ENCODE measurements at places on chromosomes 7 and 10. TPM values are rescaled to one million over a fixed set of nuclear protein-coding genes. Genes with fewer than 3 reads are reported as not detected.

The TDRD1 gene
- 0.13 TPM for total RNA-seq

DNA sequence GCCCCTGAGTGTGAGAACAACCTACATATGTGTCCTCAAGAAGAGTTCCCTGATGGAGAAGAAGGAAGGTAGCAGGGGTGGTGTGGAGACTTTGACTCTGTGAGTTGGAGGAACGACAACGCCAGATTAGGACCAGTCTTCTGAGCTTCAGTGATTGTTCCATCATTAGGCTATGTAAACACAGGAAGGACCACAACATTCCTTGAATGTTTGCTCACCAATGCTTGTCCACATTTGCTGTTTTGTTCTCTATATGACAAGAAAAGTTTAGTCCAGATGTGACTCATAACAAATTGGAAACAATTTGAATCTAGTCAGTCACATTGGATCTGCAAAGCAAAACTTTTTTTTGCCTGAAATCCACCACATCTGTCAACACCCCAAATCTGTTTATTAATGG, 62.7 kb downstream of the ENTPD1 start:
- no peak overlapping the region for H3K27ac ChIP-seq
- H3K4me1 ChIP-seq, result peaks cover 11% of the 10 kb centered on the region
- H3K4me3 ChIP-seq, result no peak overlapping the region
- no peaks in the 10 kb centered on the region for H3K27me3 ChIP-seq
- H3K36me3 ChIP-seq, result no peaks in the 10 kb centered on the region

DNA sequence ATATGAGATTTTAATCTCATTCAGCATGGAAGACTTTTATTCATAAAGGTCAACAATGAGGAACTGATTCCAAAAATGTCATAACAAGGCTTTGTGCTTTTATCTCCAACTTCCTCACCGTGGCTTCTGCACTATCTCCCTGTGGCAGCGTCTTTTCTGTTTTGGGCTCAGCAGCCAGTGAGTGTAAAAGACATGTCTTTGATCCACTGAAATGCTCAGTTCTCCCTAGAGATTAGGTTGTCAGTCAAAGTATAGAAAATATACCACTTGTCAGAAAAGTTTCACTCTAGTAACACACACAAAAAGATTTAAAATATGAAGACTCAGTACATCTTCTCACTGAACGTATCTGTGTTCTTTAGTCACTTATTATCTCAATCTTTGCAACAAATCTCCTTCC, 901.8 kb upstream of the ZWINT start:
- no peak for DNase-seq
- no peaks in the 10 kb centered on the region for H3K27me3 ChIP-seq
- no peaks in the 10 kb centered on the region for H3K36me3 ChIP-seq
- H3K27ac ChIP-seq, result no peak overlapping the region
- no peak overlapping the region for H3K4me3 ChIP-seq

DNA sequence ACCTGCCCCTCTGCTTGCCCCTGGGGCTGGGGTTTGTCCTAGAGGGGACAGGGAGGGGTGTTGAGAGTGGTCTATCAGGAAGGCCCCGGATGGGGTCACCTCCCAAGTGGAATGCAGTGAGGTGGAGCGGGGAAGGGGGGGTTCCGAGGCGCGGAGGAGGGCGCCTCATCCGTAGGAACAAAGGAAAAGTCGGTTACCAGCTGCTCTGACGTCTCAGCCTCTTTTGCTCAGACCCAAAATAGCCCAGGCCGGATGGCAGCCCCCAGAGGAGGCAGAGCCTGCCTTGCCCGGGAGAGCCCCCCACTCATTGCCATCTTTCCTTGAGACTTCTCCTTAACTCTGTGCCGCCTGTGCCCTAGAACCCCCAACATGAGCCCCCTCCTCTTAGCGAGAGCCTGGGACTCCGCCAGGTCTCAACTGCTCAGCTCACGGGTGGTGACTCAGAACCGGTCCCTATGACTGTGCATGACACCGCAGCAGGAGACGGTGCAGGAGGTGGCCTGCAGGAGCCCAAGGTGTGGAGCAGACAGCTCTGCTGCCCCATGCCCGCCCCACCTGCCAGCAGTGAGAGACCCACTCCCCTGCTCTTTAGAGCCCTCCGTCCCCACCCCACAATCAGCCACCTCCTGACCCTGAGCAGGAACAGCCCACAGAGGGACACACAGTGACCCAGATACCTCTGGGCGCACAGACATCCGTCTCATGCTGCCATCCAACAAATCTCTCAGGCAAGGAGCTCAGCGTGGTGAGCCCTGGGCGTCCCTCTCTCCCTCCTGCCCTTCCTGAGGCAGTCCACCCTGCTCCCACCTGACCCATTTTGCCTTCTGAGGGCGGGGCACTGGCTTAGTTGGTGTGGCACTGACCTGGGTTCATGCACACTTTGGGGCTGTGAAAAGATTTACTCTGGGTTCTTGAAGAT, 13.1 kb downstream of the STX1A start:
- no peaks in the 10 kb centered on the region for H3K27me3 ChIP-seq
- H3K36me3 ChIP-seq, result no peaks in the 10 kb centered on the region
- H3K4me1 ChIP-seq, result no peaks in the 10 kb centered on the region
- no peak overlapping the region for H3K4me3 ChIP-seq

DNA sequence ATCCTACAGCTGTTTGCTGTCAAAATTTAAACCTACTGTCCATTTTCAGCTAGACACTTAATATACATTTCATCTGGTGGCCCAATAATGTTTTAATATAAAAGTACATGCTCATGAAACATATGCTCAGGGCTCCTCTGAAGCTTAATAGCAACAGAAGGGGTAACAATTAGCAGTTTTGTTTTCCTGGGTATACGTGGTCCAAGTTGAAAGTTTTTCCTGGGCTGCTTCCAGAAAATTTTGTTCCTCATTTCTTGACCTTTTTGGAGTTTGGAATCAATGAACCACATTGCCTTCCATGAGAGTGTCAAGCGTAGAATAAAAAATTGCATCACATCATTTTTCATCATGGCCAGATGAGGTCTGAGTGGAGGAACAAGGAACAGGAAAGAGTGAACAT, 537.3 kb upstream of the MGMT start:
- H3K36me3 ChIP-seq, result no peaks in the 10 kb centered on the region
- DNase-seq, result no peak
- H3K4me3 ChIP-seq, result no peak overlapping the region
- no peaks in the 10 kb centered on the region for H3K27me3 ChIP-seq
- H3K4me1 ChIP-seq, result no peaks in the 10 kb centered on the region
- H3K27ac ChIP-seq, result no peak overlapping the region

- no peaks in the 10 kb centered on the region for H3K4me1 ChIP-seq
- DNase-seq, result no peak
- H3K27ac ChIP-seq, result no peak overlapping the region
- H3K36me3 ChIP-seq, result no peaks in the 10 kb centered on the region
- no peak overlapping the region for H3K4me3 ChIP-seq
These were observed 55.1 kb upstream of the SEMA3A start for GRCh38 chr7:84249656-84250055.

DNA sequence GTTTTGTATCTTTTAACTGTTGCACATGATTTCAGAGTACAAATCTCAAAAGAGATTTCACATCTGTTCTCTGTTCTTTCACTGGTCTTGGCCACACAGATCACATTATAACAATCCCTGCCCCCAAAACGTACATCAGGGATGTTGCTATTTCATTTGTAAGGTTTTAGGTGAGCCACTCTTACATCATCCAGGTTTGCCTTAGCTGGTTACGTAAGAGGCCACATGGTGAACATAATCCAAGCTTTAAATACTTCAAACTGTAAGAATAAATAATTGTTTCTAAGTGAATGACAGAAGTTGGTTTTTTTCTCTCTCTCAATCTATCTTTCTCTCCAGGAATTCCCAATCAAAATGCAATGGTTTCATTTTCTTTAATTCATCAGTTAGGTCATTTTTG, 245.9 kb upstream of the HGF start:
- no peak overlapping the region for H3K27ac ChIP-seq
- no peaks in the 10 kb centered on the region for H3K27me3 ChIP-seq
- H3K36me3 ChIP-seq, result no peaks in the 10 kb centered on the region
- H3K4me1 ChIP-seq, result no peaks in the 10 kb centered on the region
- no peak overlapping the region for H3K4me3 ChIP-seq
- no peak for DNase-seq

GRCh38 chr7:130524628-130525027, 32.7 kb downstream of the MEST start:
- H3K4me1 ChIP-seq, result no peaks in the 10 kb centered on the region
- no peaks in the 10 kb centered on the region for H3K36me3 ChIP-seq
- H3K4me3 ChIP-seq, result no peak overlapping the region
- no peak overlapping the region for H3K27ac ChIP-seq

GRCh38 chr7:137325927-137326326, 17.6 kb downstream of the PTN start:
- no peak overlapping the region for H3K27ac ChIP-seq
- no peaks in the 10 kb centered on the region for H3K36me3 ChIP-seq
- H3K27me3 ChIP-seq, result no peaks in the 10 kb centered on the region
- H3K4me1 ChIP-seq, result no peaks in the 10 kb centered on the region
- DNase-seq, result no peak

- H3K27ac ChIP-seq, result no peak overlapping the region
- no peaks in the 10 kb centered on the region for H3K4me1 ChIP-seq
- H3K4me3 ChIP-seq, result no peak overlapping the region
- H3K27me3 ChIP-seq, result no peaks in the 10 kb centered on the region
- DNase-seq, result no peak
These were observed 77.0 kb upstream of the EEPD1 start for GRCh38 chr7:36076074-36076473.

GRCh38 chr7:41788556-41788955, 85.7 kb upstream of the INHBA start:
- no peak overlapping the region for H3K4me3 ChIP-seq
- no peak for DNase-seq
- no peak overlapping the region for H3K27ac ChIP-seq
- no peaks in the 10 kb centered on the region for H3K27me3 ChIP-seq
- no peaks in the 10 kb centered on the region for H3K36me3 ChIP-seq

GRCh38 chr10:110355141-110355831, 50.6 kb upstream of the SMNDC1 start:
- no peaks in the 10 kb centered on the region for H3K36me3 ChIP-seq
- no peaks in the 10 kb centered on the region for H3K27me3 ChIP-seq
- H3K4me1 ChIP-seq, result peaks cover 21% of the 10 kb centered on the region
- no peak for DNase-seq
- peak overlapping the region; percentile 95 for H3K27ac ChIP-seq

DNA sequence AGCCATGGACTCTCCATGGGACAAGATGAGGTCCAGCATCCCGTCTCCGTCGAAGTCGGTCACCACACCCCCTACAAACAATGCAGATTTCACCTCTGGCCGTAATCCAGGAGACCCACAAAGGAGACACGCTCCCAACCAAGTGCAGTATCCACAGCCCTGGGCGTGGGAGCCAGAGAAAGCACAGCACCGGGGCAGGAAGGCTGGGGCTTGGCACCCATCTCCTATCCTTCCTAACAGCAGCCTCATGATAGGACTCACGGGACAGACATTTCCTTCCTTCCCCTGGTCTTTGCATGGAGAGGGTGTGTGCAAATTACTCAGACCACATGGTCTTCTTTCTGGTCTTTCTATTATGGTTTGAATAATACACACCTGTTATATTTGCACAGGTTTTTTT, 46.3 kb downstream of the GOLGA7B start:
- no peaks in the 10 kb centered on the region for H3K36me3 ChIP-seq
- no peaks in the 10 kb centered on the region for H3K27me3 ChIP-seq
- no peak overlapping the region for H3K4me3 ChIP-seq
- H3K27ac ChIP-seq, result no peak overlapping the region
- no peak for DNase-seq
- H3K4me1 ChIP-seq, result no peaks in the 10 kb centered on the region

All from T-cell (primary cell).